IPS-NIHi11 (cell line): ENCODE measurements at places on chromosomes 2 and 18.

- no peak for DNase-seq
Measured at GRCh38 chr2:102129082-102129481, 13.5 kb upstream of the IL1R1 start.

- DNase-seq = no peak
Measured at GRCh38 chr2:64359171-64359891, 94.6 kb upstream of the LGALSL start.

DNA sequence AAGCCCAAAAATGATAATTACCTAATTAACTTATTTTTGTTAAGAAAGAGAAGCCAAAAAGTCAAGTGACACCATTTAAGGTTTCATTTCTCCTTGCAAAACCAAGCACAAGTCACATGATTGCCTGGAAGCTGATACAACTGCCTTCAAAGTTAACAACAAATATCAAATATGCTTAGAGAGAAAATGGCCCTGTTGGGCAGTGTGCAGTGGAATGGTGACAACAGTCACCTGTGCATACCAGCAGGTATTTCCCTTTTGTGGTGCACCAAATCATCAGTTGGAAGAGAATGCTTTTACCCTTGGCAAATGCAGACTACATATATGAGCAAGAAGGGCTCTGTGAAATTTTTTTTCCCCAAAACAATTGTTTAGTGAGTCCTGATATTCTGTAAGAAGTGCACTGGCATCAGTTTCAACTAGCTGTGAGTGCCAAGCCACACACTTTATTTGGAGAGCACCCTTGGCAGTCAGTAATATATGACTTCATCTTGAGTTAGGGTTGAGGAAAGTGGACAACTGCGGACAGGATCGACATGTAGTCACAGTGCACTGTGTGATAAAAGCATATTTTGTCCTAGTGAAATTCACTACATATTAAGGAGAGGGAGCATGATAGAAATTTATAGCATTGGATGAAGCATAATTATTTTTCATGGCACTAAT, 74.9 kb upstream of the DOCK10 start:
- DNase-seq = no peak

GRCh38 chr2:30446602-30447148, 371 bp upstream of the LCLAT1 start:
- DNase-seq = no peak

DNA sequence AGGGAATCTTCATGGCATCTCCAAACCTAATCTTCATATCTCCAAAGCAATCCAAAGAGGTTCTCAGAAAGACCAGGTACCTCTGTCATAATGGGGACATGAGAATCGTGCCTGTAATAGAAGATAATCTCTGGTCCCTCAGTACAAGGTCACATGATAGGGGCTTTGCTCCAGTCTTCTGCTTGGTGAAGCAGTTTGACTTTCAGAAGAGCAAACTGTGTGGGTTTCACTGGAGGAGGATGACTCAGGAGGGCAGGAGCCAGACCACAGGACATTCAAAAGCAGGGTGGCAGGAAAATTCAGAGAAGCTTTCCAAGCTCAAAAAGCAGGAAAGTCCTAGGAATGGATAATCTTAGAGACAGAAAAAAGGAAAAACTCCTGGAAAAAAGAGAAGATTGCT, 10.6 kb upstream of the PAX3 start:
- no peak for DNase-seq

GRCh38 chr2:157946919-157947557, 70.9 kb upstream of the ACVR1 start:
- DNase-seq = no peak

- DNase-seq = no peak
Measured at GRCh38 chr2:176160986-176161824, 4.1 kb downstream of the HOXD3 start.

GRCh38 chr18:43213816-43214215, 63.5 kb downstream of the SYT4 start:
- no peak for DNase-seq

GRCh38 chr18:33444709-33445108, 4.2 kb upstream of the CCDC178 start:
- DNase-seq = no peak

GRCh38 chr2:196356332-196356731, 185.0 kb upstream of the STK17B start:
- DNase-seq = no peak

DNA sequence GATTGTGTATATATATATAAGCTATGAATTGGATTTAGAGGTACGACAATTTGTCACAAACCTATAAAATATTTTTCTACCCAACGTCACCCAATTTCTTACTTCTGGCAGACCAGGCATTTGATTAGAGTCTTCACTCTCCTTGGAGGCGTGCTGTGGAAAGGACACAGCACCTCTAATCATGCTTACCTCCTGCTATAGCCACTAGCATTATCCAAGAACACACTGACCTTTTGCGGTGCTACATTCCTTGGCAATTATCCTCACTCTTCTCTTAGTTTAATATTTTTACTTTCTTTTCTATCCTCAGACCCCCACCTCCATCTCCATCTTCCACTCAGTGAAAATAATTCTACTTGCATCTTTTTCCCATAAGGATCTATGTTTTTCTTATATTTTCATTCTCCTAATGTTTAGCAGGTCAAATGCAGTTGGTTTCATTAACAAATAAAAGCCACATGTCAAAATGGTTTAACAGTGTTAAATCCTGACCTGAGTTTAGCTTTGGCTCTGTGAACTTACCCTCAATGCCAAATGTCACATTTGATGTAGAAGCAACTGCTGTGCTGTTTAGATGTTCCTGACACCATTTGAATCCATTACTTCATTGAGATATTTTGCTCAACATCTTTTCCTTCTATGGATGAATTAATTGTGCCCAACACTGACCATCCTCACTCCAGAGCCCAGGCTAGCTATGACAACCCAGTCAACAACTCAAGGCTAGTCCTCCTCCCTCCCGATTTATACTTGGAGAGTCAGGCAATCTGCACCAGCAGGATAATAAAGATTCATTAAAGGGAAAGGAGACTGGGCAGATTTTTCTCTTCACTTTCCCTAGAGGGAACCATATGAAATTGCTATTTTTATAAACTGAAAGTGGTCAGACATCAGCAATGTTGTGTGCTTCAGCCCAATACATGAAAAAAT, 240.5 kb downstream of the MREG start:
- DNase-seq = no peak

GRCh38 chr18:45166836-45167551, 448.3 kb upstream of the SLC14A2 start:
- DNase-seq = no peak

GRCh38 chr2:12501469-12502158, 215.1 kb upstream of the TRIB2 start:
- no peak for DNase-seq

GRCh38 chr18:73679941-73680712, 467.5 kb downstream of the FBXO15 start:
- no peak for DNase-seq

- DNase-seq = peak; percentile 50
Measured at GRCh38 chr2:45024600-45025291, 15.5 kb upstream of the SIX2 start.

DNA sequence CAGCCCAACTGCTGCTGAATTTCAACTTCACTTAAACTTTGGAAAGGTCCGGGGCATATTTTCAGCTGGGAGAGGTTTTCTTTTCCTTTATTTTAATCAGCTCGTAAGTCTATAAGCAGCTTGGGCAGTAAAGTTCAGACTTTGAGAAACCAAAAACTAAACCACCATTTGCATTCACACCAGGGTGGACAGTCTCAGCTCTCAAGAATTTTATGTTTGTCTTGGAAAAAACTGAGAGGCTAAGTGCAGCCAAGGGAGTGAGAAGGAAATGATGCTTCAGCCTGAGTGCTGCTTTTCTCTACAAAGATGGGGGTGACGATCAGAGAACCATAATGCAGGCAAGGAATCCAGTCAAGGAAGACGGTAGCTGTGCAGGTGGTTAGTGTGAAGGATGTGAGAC, 30.2 kb downstream of the MCFD2 start:
- DNase-seq = no peak

DNA sequence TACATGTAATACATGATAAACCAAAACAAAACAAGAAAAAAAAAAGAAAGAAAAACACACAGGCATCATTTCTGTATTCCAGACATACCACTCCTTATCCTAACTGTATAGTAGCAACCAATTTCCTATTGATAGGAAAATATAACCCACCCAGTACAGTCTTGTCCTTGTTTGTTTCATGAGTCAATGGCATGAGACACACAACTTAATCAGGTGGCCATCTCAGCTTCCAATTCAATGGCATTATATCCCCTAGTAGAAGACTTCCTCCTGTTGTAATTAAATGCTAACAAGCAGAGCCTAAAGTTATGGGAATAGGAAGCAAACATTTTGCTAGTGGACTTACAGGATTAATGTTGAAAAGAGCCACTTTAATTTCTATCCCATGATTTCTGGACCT, 121.0 kb upstream of the NOL4 start:
- DNase-seq = no peak

DNA sequence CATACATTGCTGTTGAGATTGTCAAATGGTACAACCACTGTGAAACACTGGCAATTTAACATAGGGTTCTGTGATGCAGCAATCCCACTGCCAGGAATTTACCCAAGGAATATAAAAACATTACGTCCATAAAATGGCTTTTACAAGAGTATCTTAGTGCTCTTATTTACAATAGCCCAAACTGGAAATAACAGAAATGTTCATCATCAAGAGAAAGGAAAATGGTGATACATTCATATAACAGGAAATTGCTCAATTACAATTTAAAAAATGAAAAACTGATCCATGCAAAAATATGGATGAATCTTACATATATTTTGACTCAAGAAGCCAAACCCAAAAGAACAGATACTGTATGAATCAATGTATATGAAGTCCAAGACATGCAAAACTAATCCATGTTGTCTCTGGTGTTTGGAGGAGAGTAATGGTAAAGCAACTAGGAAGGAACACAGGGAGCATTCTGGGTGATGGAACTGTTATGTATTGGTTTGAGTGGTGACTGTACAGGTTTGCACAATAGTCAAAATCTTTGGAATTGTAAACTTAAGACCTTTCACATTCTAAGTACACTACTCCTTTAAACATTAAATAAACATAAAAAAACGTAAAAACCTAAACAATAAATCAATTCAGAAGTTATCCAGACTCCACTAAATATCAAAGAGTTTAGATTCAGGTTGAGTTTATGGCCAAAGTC, 104.8 kb upstream of the WDR75 start:
- no peak for DNase-seq

DNA sequence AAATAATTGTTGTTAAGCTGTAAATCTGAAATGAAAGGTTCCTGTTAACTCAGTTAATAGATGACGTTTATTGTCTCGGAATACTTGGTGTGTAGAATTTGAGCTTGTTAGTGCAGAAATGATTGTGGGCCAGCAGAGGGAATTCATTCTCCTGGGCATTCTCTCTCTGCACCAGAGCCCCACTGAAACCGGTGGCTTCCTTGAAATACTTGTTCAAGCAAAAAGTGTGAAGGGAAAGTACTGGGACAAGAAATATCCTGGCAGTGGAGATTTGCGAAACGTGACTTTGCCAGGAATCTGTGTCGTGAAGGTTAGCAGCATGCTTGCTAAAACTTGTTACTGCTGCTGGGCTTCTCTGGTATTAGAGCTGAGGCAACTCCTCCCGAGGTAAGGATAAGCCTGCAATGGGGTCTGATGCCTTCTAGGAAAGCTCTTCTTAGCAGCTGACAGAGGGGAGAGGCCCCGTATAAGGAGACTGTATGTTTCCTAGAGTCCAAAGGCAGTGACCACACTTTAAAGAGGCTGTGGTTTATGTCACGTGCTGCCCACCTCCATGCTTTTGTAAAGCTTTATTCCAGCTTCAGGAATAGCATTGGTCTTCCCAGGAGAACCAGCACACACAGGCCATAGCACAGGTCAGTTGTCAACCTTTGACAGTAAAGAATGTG, 2.0 kb downstream of the ITGA6 start:
- no peak for DNase-seq

GRCh38 chr2:163877316-163877715, 141.5 kb upstream of the FIGN start:
- peak; percentile 14 for DNase-seq

DNA sequence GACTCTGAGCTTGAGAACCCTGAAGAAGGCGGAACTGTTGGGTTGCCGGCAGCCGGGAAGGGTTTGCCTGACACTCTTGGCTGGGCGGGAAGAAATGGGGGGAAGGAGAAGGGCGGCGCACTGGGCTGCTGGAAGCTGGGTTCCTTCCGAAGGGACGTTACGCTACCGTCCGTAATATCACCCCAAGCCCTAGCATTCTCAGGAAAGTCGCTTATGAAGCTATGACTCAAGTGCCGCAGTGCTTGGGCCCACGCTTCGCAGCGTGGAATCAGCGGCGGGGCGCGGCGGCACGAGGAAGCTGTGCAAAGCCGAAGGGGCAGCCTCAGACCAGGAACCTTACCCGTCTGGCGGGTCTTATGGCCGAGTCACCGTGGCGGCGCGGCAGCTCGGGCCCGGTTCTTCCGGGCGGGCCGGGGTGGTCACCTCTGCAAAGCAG, 50.2 kb upstream of the SIGLEC15 start:
- DNase-seq = peak; percentile 58

DNA sequence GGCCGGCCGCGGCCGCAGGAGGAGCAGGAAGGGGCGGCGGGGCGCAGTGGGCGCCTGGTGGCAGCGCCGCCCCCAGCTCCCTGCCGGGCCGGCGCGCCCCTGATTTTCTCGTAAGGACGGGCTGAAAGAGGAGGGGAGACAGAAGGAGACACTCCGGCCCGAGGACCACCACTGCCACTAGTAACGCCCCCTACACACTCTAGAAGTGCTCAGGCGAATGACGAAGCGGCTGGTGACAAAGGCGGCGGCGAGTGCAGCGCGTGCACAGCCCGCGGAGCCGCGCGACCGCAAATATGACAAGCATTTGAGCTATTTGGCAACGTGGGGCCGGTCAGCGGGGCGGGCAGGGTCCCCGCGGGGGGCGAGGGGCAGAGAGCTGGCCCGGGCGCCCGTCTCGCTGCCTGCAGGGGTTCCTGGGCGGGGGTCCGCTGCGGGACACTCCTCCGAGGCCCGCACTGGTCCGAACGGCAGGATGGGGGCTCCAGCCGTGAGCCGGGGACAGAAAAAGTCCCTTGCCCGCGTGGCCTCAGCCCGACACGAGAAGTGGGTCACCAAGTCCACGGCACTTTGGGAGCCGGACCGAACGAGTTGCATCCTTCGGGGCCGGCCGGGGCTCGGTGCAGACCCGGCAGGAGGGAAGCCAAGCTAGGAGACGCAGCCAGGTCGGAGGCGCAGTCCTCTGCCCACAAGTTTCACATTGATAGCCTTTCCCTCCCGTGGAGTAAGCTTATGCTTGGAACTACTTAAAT, 524 bp upstream of the SERTAD2 start:
- DNase-seq = no peak

DNA sequence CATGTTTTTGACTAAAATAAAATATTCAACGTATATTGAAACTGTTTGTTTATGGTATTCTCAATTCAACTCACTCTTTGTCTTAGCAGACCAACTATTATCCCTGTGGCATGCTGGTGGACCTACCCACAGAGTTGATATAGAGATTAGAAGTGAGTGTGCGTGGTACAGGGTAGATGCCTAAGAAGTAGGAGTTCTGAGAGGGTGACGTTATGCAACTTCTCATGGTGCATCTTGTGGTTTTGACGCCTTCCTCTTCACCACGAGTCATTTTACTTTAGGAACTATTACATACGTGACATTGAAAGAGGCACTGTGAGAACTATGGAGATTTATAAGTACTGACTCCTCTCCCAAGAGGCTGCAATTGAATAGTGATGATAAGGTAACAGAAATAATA, 26.6 kb upstream of the NAPG start:
- no peak for DNase-seq
